ENCODE measurements at places on chromosomes 11 and 22.

- H3K4me1 ChIP-seq, result peaks cover 60% of the 10 kb centered on the region
- no peaks in the 10 kb centered on the region for H3K27me3 ChIP-seq
- no peak overlapping the region for H3K27ac ChIP-seq
- DNase-seq, result no peak
Observed at GRCh38 chr22:30947173-30947815, 21.3 kb downstream of the MORC2 start.

GRCh38 chr11:1217151-1217550, 5.7 kb upstream of the MUC5B start:
- DNase-seq, result no peak
- no peaks in the 10 kb centered on the region for H3K4me1 ChIP-seq
- no peak overlapping the region for H3K27ac ChIP-seq
- no peak overlapping the region for H3K4me3 ChIP-seq
- peaks cover 10% of the 10 kb centered on the region for H3K27me3 ChIP-seq

DNA sequence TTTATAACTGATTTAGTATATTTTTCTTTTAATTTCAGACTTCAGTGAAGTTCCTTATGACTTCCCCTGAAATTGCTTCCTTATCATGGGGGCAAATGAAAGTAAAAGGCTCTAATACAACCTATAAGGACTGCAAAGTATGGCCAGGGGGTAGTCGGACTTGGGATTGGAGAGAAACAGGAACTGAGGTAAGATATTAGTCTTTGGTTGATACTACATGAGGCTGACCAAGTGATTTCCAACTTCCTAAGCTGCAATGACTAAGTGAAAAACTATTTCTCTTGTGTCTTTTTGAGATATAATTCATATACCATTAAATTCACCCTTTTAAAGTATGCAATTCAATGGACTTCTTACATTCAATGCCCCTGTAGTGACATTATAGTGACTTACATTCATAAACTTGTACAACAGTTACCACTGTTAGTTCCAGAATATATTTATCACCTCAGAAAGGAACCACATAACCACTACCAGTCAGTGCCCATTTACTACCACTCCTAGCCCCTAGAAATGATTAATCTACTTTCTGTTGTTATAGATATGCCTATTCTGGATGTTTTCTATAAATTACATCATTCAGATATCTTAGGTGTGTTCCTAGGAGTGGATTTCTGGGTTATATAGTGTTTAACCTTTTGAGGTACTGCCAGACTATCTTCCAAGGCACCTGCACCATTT, 21.6 kb downstream of the AAMDC start:
- DNase-seq, result no peak
- no peaks in the 10 kb centered on the region for H3K27me3 ChIP-seq
- H3K4me3 ChIP-seq, result no peak overlapping the region
- no peak overlapping the region for H3K27ac ChIP-seq
- no peaks in the 10 kb centered on the region for H3K4me1 ChIP-seq

- no peaks in the 10 kb centered on the region for H3K4me1 ChIP-seq
- no peaks in the 10 kb centered on the region for H3K36me3 ChIP-seq
- no peak overlapping the region for H3K27ac ChIP-seq
- no peak overlapping the region for H3K4me3 ChIP-seq
- no peaks in the 10 kb centered on the region for H3K27me3 ChIP-seq
Observed at GRCh38 chr11:117506971-117507370, 179.3 kb downstream of the CEP164 start.

- DNase-seq, result no peak
- no peak overlapping the region for H3K4me3 ChIP-seq
- H3K27me3 ChIP-seq, result no peaks in the 10 kb centered on the region
- H3K36me3 ChIP-seq, result peaks cover 7% of the 10 kb centered on the region
- no peaks in the 10 kb centered on the region for H3K4me1 ChIP-seq
- no peak overlapping the region for H3K27ac ChIP-seq
Observed at GRCh38 chr22:24417200-24417599, 10.2 kb upstream of the ADORA2A start.

GRCh38 chr11:102546427-102546826, 15.9 kb upstream of the MMP7 start:
- H3K4me1 ChIP-seq, result no peaks in the 10 kb centered on the region
- H3K36me3 ChIP-seq, result no peaks in the 10 kb centered on the region
- no peaks in the 10 kb centered on the region for H3K27me3 ChIP-seq
- H3K4me3 ChIP-seq, result no peak overlapping the region
- no peak for DNase-seq

GRCh38 chr11:62602141-62603071, 741 bp upstream of the MTA2 start:
- peak overlapping the region; percentile 88 for H3K27ac ChIP-seq
- H3K4me1 ChIP-seq, result peaks cover 49% of the 10 kb centered on the region
- peak overlapping the region; percentile 85 for H3K4me3 ChIP-seq

- H3K36me3 ChIP-seq, result no peaks in the 10 kb centered on the region
- peaks cover 2% of the 10 kb centered on the region for H3K4me1 ChIP-seq
- no peak overlapping the region for H3K27ac ChIP-seq
- H3K4me3 ChIP-seq, result no peak overlapping the region
- DNase-seq, result no peak
Observed at GRCh38 chr22:32802237-32802765, 796 bp downstream of the TIMP3 start.

DNA sequence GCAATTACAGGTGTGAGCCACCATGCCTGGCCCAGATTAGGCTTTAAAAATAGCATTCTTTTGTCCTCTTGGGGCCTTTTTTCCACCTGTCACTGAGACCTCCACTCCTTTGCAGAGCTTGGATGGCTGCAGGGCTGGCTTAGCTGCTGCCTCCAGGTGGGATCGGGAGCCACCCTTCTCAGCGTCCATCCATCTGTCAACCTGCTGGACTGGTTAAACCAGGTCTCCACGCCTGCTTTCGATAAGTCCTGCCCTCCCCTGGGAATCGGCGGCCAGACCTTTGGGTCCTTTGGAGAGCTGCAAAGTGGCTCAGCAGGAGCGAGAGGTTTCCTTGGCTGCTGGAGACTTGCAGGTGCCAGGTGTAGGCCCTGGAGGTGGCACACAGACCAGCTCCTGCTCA, 23.4 kb upstream of the GRAMD4 start:
- H3K27me3 ChIP-seq, result no peaks in the 10 kb centered on the region
- no peaks in the 10 kb centered on the region for H3K36me3 ChIP-seq
- DNase-seq, result no peak
- peaks cover 20% of the 10 kb centered on the region for H3K4me1 ChIP-seq
- no peak overlapping the region for H3K4me3 ChIP-seq
- no peak overlapping the region for H3K27ac ChIP-seq

DNA sequence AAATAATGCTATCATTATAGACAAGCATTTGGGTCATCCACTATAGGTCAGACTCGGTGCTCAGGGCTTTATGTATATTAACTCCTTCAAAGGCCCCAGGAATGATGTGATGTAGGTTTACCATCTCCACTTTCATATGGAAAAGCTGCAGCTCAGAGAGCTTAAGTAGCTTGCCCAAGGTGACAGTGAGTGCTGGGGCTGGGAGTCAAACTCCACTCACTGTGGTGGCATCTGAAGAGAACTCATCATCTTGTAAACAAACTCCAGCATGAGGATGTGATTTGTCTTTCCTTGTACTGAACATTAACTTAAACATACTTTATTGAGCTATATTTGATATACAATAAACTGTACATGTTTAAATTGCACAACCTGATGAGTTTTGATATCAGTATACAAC, 25.4 kb downstream of the TENM4 start:
- no peak for DNase-seq
- no peak overlapping the region for H3K4me3 ChIP-seq
- H3K36me3 ChIP-seq, result no peaks in the 10 kb centered on the region

Measured in activated CD4-positive, alpha-beta memory T cell treated with anti-CD3 and anti-CD28 coated beads, Interleukin-2, amount 10 ng/mL, durations not matched to agents 7 days and 5 days (primary cell).